ENCODE measurements at places on chromosomes 2 and 18.

DNA sequence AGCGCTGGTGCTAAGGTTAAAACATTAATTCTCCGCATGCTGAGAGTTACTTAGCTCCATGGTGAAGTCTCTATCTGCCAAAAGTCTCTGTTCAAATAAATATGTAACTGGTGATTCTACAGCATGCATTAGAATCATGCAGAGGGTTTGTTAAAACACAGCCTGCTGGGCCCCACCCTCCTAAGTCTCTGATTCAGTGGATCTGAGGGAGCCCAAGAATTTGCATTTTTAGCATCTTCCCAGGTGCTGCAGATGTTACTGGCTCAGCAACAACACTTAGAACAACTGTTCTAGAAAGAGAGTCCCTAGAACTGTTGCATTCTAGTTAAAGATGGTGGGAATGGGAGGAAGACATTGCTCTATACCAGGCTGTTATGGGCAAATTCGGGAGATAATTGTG, 73.4 kb downstream of the DPP10 start:
- no peak for DNase-seq

- no peak for DNase-seq
These were observed 24.5 kb upstream of the ALPP start for GRCh38 chr2:232354069-232354468.

DNA sequence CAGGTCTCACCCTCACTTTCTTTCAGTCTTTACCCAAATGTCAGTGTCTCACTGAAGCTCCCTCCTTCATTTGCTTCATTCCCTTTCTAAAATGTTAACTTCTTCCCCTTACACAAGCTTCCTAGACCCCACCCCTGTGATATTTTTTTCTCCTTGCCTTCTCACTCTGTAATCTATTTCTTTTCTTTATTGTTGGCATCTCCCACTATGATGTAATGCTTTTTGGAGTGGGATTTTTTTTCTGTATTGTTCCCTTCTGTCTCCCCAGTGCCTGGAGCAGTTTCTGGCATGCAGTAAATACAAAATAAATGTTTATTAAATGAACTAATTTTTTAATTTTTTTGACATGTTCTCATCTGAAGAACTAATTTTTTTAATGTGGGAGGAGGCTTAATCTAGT, 55.9 kb upstream of the MAP3K20 start:
- DNase-seq: no peak

GRCh38 chr2:239223310-239224198, 177.3 kb downstream of the HDAC4 start:
- no peak for DNase-seq

GRCh38 chr2:113357071-113357470, 78.3 kb upstream of the PAX8 start:
- no peak for DNase-seq

All from D341Med (cell line).